Right atrium auricular region (tissue), 2 donors: ENCODE measurements at places on chromosomes 11 and 22.

DNA sequence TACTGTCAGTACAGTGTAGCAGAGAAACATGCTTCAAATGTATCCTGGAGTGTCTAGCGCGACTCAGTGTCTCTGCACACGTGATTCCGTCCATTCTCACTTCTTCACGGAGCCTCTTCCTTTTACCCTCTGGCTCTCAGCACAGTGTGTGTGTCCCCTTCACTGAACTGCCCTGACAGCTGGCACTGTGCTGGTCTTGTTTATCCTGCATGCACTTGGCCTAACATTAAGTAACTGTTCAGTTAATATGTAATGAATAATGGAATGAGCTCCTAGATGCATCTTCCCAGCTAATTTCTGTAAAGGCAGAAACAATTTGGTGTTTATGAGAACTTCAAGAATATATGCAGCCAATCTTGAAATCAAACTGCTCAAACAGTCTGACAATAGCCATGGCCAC, 44.4 kb downstream of the KMT5B start:
- no peak overlapping the region for H3K27ac ChIP-seq
- H3K27me3 ChIP-seq = no peaks in the 10 kb centered on the region
- H3K36me3 ChIP-seq = peaks cover 94% of the 10 kb centered on the region
- no peaks in the 10 kb centered on the region for H3K4me1 ChIP-seq
- DNase-seq = no peak
- H3K4me3 ChIP-seq = no peak overlapping the region

GRCh38 chr11:2426826-2427521, 17.3 kb downstream of the TRPM5 start:
- no peaks in the 10 kb centered on the region for H3K36me3 ChIP-seq
- H3K27me3 ChIP-seq = no peaks in the 10 kb centered on the region
- H3K4me1 ChIP-seq = no peaks in the 10 kb centered on the region

DNA sequence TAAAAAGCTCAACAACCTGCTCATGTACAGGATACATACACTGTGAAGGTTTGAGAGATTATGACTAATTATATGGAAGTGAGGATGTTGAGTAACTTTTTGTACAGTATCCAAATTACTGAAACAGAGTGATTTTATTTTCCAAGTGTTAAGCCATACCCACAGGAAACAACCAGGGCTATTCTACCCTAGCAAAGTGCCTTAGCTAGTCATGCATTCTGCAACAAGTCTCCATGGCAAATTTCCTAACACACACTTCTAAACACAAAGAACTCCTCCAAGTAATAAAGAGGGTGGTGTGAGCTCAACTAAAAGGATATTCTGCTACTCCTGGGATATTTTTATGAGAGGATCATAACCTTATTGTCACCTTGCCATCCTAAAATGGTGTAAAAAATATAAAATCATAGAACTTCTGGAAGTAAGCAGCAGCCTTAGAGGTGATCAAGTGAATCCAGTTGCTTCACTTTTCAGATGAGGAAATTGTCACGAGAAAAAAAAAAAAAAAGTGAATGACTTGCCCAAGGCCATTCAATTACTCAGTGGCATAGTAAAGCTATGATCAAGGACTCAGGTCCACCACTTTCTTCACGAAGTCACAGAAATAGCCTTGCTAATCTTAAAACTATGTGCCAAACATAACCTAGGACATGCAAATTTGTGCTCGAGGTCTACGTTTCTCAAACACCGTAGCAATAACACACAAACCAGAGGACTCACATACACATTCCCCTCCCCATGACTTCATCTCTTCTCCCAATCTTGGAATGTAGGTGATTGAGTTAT, 4.2 kb downstream of the LGR4 start:
- DNase-seq = no peak
- H3K4me3 ChIP-seq = no peak overlapping the region
- H3K36me3 ChIP-seq = no peaks in the 10 kb centered on the region
- H3K27ac ChIP-seq = peak overlapping the region; percentile 52
- no peaks in the 10 kb centered on the region for H3K27me3 ChIP-seq
- H3K4me1 ChIP-seq = peaks cover 71% of the 10 kb centered on the region

GRCh38 chr11:32905028-32905667, 12.5 kb downstream of the QSER1 start:
- no peak overlapping the region for H3K27ac ChIP-seq
- no peaks in the 10 kb centered on the region for H3K27me3 ChIP-seq
- no peaks in the 10 kb centered on the region for H3K36me3 ChIP-seq
- no peak for DNase-seq
- no peak overlapping the region for H3K4me3 ChIP-seq

DNA sequence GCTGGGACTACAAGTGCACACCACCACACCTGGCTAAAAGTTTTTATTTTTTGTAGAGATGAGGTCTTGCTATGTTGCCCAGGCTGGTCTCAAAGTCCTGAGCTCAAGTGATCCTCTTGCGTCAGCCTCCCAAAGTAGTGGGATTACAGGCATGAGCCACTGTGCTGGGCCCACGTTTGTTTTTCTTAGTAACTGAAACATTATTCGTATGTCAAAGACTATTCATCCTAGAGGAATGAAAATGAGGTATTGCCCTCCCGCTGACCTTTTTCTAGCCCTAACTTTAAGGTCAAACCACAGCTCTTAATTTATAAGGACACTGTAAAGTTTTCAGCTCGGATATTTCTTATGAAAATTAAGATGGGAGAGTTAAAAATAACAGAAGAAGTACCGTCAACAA, 33.2 kb upstream of the PAX6 start:
- no peak for DNase-seq
- no peak overlapping the region for H3K27ac ChIP-seq
- no peaks in the 10 kb centered on the region for H3K36me3 ChIP-seq
- H3K4me3 ChIP-seq = no peak overlapping the region
- H3K4me1 ChIP-seq = no peaks in the 10 kb centered on the region

GRCh38 chr22:29344137-29344536, 28.6 kb upstream of the RASL10A start:
- no peak for DNase-seq
- H3K36me3 ChIP-seq = peaks cover 63% of the 10 kb centered on the region
- H3K27me3 ChIP-seq = no peaks in the 10 kb centered on the region
- no peak overlapping the region for H3K4me3 ChIP-seq
- H3K27ac ChIP-seq = peak overlapping the region; percentile 52

DNA sequence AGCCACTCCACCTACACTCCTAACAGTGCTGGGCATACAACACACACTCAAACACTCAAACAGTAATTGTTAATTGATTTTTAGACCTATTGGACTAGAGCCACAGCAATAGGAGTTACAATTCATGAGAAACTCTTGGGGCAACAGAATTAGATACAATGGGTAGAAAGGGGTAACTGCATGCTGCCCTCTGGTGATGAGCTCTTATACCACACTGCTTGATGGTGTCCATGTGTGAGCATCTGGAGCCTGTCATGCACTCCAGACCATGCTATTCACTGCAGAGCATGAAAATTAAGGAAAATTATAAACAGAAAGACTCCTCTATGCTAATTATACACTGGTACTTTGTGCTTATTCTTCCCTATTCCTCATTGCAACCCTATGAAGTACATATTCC, 975.5 kb upstream of the CCDC90B start:
- no peaks in the 10 kb centered on the region for H3K4me1 ChIP-seq
- DNase-seq = no peak
- no peaks in the 10 kb centered on the region for H3K27me3 ChIP-seq
- H3K27ac ChIP-seq = no peak overlapping the region
- H3K36me3 ChIP-seq = no peaks in the 10 kb centered on the region
- no peak overlapping the region for H3K4me3 ChIP-seq

DNA sequence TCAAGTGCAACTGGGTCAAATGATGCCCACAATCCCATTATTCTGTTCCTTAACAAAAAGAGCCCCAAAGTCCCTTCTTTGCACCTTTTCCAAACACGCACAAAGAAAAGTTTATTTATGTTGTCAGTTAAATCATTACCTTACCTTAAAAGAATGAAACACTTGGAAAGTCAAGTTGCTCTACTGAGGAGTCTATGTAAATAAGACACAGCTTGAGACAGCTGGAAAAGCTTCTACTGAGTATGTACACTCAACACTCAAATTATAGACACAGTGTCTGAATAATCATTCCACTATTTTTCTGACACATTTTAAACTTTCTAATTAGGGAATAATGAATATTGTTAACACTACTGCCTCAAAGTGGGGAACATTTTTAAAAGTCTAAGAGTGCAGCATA, 21.6 kb upstream of the PHLDA2 start:
- no peaks in the 10 kb centered on the region for H3K4me1 ChIP-seq
- no peak overlapping the region for H3K27ac ChIP-seq
- no peak for DNase-seq
- H3K27me3 ChIP-seq = no peaks in the 10 kb centered on the region

GRCh38 chr11:126573325-126573978, 218.0 kb downstream of the ST3GAL4 start:
- no peaks in the 10 kb centered on the region for H3K36me3 ChIP-seq
- H3K27me3 ChIP-seq = no peaks in the 10 kb centered on the region
- no peak for DNase-seq

- no peak overlapping the region for H3K27ac ChIP-seq
- no peaks in the 10 kb centered on the region for H3K4me1 ChIP-seq
- no peak overlapping the region for H3K4me3 ChIP-seq
These were observed 63.7 kb downstream of the MACROD1 start for GRCh38 chr11:64102005-64102738.

- no peak overlapping the region for H3K27ac ChIP-seq
- no peaks in the 10 kb centered on the region for H3K4me1 ChIP-seq
These were observed 332.7 kb downstream of the CASP12 start for GRCh38 chr11:104565583-104565961.

GRCh38 chr11:17648528-17648927, 70.8 kb upstream of the MYOD1 start:
- no peak for DNase-seq
- no peak overlapping the region for H3K4me3 ChIP-seq
- no peaks in the 10 kb centered on the region for H3K4me1 ChIP-seq

- no peak for DNase-seq
- peaks cover 34% of the 10 kb centered on the region for H3K36me3 ChIP-seq
- H3K4me3 ChIP-seq = peak overlapping the region; percentile 57
- no peaks in the 10 kb centered on the region for H3K27me3 ChIP-seq
- no peaks in the 10 kb centered on the region for H3K4me1 ChIP-seq
These were observed 2.5 kb downstream of the GNG3 start for GRCh38 chr11:62710001-62710345.

- no peak for DNase-seq
- H3K27me3 ChIP-seq = no peaks in the 10 kb centered on the region
- no peak overlapping the region for H3K27ac ChIP-seq
- H3K4me3 ChIP-seq = no peak overlapping the region
- no peaks in the 10 kb centered on the region for H3K36me3 ChIP-seq
These were observed 652.1 kb downstream of the NELL1 start for GRCh38 chr11:21321530-21321929.

DNA sequence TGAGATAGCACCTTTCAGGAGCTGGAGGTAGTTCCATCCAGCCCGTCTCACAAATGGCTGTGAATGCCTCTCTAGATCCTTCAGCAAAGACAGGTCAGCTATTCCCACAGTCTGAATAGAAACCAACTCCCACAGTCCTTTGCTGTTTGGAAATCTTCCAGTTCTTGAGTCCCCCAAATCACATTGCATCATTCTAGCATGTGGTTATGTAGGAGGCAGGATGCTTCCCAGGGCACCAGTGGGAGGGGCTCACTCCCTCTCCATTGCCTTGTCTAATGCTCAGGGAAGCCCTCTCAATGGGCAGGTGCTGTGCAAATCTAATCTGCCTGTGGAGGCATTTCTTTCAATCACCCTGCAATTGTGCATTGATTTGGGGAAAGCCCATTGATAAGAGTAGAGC, 14.6 kb downstream of the NAV2 start:
- H3K27ac ChIP-seq = no peak overlapping the region
- DNase-seq = no peak
- H3K27me3 ChIP-seq = no peaks in the 10 kb centered on the region
- H3K4me3 ChIP-seq = no peak overlapping the region

- no peak for DNase-seq
- no peaks in the 10 kb centered on the region for H3K27me3 ChIP-seq
- H3K36me3 ChIP-seq = no peaks in the 10 kb centered on the region
- no peaks in the 10 kb centered on the region for H3K4me1 ChIP-seq
- H3K4me3 ChIP-seq = no peak overlapping the region
- H3K27ac ChIP-seq = no peak overlapping the region
These were observed 311.3 kb downstream of the C11orf87 start for GRCh38 chr11:109733245-109733644.

GRCh38 chr11:36016709-36017108, 72.8 kb downstream of the LDLRAD3 start:
- H3K4me1 ChIP-seq = no peaks in the 10 kb centered on the region
- no peaks in the 10 kb centered on the region for H3K27me3 ChIP-seq
- DNase-seq = no peak
- no peak overlapping the region for H3K4me3 ChIP-seq

DNA sequence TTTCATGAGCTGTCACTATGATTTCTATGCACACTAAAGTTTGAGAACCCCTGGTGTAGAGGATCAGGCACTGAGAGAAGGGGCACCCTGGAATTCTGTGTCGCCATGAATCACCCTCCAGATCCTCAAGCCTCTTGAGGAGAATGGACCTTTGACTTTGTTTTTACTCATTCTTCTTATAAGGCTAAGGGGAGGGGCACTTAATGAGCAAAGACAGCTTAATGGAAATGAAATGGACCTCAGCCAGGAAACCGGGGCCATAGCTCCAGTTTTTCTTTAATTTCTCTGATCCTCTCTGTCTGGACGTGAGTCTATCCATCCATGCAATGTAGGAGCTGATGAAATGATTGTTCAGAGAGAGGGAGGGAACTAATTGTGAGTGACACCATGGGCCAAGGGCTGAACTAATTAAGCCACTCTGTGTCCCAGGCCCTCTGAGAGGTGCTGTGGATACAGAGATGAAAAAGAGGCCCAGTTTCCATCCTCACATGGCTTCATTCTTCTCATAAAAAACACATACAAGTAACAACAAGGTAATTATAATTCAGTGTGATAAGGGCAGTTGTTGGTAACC, 32.8 kb downstream of the OR2AT4 start:
- H3K4me1 ChIP-seq = no peaks in the 10 kb centered on the region
- H3K27me3 ChIP-seq = no peaks in the 10 kb centered on the region
- H3K27ac ChIP-seq = no peak overlapping the region
- no peak overlapping the region for H3K4me3 ChIP-seq
- DNase-seq = no peak

GRCh38 chr11:5891216-5891800, 1.7 kb upstream of the OR52E5 start:
- H3K27me3 ChIP-seq = no peaks in the 10 kb centered on the region
- H3K27ac ChIP-seq = no peak overlapping the region
- no peaks in the 10 kb centered on the region for H3K36me3 ChIP-seq
- no peak for DNase-seq
- no peak overlapping the region for H3K4me3 ChIP-seq

DNA sequence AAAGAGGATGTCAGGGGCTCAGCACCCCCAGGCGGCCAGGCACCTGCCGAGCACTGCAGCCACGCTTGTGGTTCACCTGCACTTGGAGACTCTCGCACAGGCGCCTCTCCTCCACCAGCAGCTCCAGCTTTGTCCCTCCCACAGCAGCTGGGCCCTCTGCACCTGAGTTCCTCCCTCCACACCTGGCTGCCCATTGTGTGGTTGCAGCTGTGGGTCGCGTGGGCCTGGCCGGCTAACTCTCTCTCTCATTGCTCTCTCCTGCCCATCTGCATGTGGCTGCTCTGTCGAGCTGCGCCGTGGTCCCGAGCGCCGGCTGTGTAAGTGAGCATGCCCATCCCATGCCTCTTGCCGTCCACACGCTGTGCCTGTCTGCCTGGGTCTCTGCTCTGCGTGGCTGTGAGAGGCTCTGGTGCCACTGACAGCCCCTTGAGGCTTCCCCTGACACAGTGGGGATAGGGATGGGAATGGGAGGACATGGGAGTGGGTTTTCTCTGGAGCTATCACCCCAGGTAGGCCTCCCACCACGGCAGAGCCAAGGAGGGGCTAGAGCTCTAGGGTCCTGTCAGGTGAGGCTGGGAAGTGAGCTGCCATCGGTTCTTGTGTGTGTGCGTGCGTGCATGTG, 8.5 kb upstream of the ACR start:
- H3K4me1 ChIP-seq = no peaks in the 10 kb centered on the region
- H3K27me3 ChIP-seq = no peaks in the 10 kb centered on the region
- no peak overlapping the region for H3K27ac ChIP-seq
- H3K36me3 ChIP-seq = peaks cover 10% of the 10 kb centered on the region
- no peak overlapping the region for H3K4me3 ChIP-seq
